Gastrocnemius medialis (tissue), 4 donors: ENCODE measurements at places on chromosomes 5 and 9. TPM values are rescaled to one million over a fixed set of nuclear protein-coding genes. Genes with fewer than 3 reads are reported as not detected.

The CKMT2 gene
- 1,114 TPM for total RNA-seq

The CATSPER3 gene
- total RNA-seq: 0.84 TPM

The SEMA6A gene
- 6.5 TPM for total RNA-seq

The MYMK gene
- not detected for total RNA-seq

The F12 gene
- 0.36 TPM for total RNA-seq

The SLC46A2 gene
- total RNA-seq: not detected

The SOHLH1 gene
- not detected for total RNA-seq
